ENCODE measurements at places on chromosomes 11 and 22. TPM values are rescaled to one million over a fixed set of nuclear protein-coding genes. Genes with fewer than 3 reads are reported as not detected.

The GDPD4 gene
- polyA plus RNA-seq, result not detected

The RNF26 gene
- 6.4 TPM for polyA plus RNA-seq

The OR5D16 gene
- not detected for polyA plus RNA-seq

The IL18 gene
- 4.2 TPM for polyA plus RNA-seq

The DNAJB7 gene
- not detected for polyA plus RNA-seq

The ANO9 gene
- polyA plus RNA-seq, result 0.13 TPM

The SULT4A1 gene
- polyA plus RNA-seq, result 0.29 TPM

The KIAA1671 gene
- polyA plus RNA-seq, result 5.7 TPM

The OR5B21 gene
- not detected for polyA plus RNA-seq

The PELI3 gene
- 3.5 TPM for polyA plus RNA-seq

The MUC6 gene
- 0.01 TPM for polyA plus RNA-seq

The PDGFB gene
- polyA plus RNA-seq, result 19.1 TPM

The EML3 gene
- polyA plus RNA-seq, result 50.4 TPM

The UFD1 gene
- 55.3 TPM for polyA plus RNA-seq

The LIF gene
- 0.51 TPM for polyA plus RNA-seq

The NAALAD2 gene
- 0.35 TPM for polyA plus RNA-seq

The OR8A1 gene
- not detected for polyA plus RNA-seq

The IGSF9B gene
- polyA plus RNA-seq, result 37.2 TPM

The CDON gene
- 2.4 TPM for polyA plus RNA-seq

The OR2AG2 gene
- polyA plus RNA-seq, result not detected

The SMIM38 gene
- 0.07 TPM for polyA plus RNA-seq

The OR8D2 gene
- polyA plus RNA-seq, result not detected

The RTN4R gene
- 1.5 TPM for polyA plus RNA-seq

The PRRG4 gene
- 0.80 TPM for polyA plus RNA-seq

The PANX3 gene
- polyA plus RNA-seq, result not detected

The NDUFS3 gene
- polyA plus RNA-seq, result 570 TPM

The TUB gene
- 2.4 TPM for polyA plus RNA-seq

The OR8G5 gene
- not detected for polyA plus RNA-seq

The KCNC1 gene
- not detected for polyA plus RNA-seq

The ZNF280B gene
- polyA plus RNA-seq, result 0.15 TPM

The IL10RA gene
- 4.0 TPM for polyA plus RNA-seq

The ST14 gene
- 1.2 TPM for polyA plus RNA-seq

The HTR3A gene
- polyA plus RNA-seq, result not detected

The TNNI2 gene
- polyA plus RNA-seq, result 0.71 TPM

The TMEM132A gene
- 16.4 TPM for polyA plus RNA-seq

The KRTAP5-11 gene
- not detected for polyA plus RNA-seq

The TTC36 gene
- polyA plus RNA-seq, result 0.16 TPM

The POLR3H gene
- 34.9 TPM for polyA plus RNA-seq

The OR51B2 gene
- polyA plus RNA-seq, result not detected

The APOBEC3F gene
- polyA plus RNA-seq, result 11.6 TPM

The CABP2 gene
- not detected for polyA plus RNA-seq

The KCNJ4 gene
- polyA plus RNA-seq, result 19.5 TPM

The NLRP10 gene
- polyA plus RNA-seq, result not detected

The HBB gene
- not detected for polyA plus RNA-seq

The DMC1 gene
- polyA plus RNA-seq, result 0.12 TPM

The SH3BP1 gene
- 1.5 TPM for polyA plus RNA-seq

The FGF19 gene
- not detected for polyA plus RNA-seq

The PATE2 gene
- polyA plus RNA-seq, result not detected
